ENCODE measurements at places on chromosomes 1 and 21.

- peak; percentile 71 for DNase-seq
Measured at GRCh38 chr1:86833461-86834215, 80.3 kb downstream of the SELENOF start.

- no peak for DNase-seq
Measured at GRCh38 chr21:19553919-19554615, 1150.5 kb upstream of the TMPRSS15 start.

DNA sequence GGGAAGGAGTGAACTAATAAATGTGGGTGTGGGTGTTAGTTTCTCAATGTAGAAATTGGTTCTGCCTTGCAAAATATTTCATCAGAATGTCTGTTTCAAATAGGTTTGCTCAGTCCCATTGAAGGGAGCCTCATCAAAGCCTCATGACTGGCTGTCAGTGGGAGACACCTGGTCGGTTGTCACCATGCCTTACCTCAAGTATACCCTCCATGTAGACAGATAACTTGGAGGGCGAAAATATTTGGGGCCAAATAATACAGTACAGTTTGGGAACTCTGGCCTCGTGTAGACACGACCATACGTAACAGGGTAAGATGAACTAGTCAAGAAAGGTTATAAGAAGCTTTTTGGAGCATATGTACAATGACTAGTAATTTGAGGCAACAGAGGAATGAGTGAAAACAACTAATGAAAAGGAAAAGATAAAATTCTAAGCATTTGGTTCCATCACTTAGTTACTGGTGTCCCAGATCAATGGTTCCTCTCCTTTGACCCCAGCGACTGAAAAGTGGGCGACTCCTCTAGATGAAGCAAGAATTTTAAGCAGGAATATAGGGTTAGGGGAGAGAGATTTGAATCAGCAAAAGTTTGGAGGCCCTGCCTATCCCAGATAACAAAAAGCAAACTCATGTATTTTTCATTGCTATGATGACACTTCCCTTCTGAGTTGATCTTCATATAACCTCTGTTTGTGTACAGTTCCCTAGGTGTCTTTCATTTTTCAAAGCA, 163.9 kb downstream of the LRRC40 start:
- no peak for DNase-seq

DNA sequence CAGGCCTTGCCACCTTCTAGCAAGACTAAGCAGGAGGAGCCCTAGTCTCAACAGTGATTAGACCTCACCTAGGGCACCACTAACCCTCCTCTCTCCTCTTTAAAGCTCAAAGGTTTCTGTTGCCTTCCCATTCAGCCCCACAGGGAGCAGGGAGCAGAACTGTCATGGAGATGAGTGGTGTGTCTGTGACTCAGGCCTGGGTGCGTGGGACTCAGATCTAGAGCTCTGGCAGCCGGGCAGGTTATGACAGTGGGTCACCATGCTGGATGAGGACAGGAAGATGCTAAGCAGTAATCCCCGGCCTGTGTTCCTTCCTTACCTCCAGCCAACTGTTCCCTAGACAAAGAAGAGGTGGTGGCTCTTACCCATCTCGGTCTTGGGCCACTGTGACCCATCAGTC, 60.1 kb upstream of the COA6 start:
- no peak for DNase-seq

- DNase-seq, result no peak
Measured at GRCh38 chr1:161080441-161081405, 8.6 kb downstream of the NECTIN4 start.

GRCh38 chr1:227518876-227519275, 44.5 kb upstream of the ZNF678 start:
- no peak for DNase-seq

- DNase-seq, result no peak
Measured at GRCh38 chr1:117783606-117784396, 145.6 kb downstream of the GDAP2 start.

DNA sequence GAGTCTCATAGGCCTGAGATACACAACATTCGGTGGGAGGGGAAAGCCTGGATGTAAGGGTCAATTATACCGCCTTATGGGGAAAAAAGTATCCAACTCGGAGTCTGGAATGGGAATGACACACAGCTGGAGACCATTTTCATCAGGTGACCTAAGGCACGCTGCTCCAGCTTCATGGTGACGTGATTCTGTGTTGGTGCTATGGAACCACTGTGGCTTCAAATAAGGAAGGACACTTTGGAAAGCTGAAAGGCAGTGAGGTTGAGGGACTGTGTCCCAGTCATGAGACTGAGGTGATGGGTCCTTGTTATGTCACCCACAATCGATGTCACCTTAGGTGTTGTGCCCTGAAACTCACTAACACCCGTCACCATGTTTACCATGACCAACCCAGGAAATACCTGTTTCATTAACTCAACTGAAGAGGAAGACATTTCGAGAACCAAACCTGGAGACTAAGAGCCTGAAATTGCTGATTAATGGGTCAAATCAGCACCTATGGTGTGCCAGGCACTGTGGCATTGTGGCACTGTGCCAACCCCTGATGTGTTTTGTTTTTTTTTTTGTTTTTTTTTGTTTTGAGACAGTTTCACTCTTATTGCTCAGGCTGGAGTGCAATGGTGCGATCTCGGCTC, 54.5 kb downstream of the IRF2BP2 start:
- DNase-seq, result no peak

DNA sequence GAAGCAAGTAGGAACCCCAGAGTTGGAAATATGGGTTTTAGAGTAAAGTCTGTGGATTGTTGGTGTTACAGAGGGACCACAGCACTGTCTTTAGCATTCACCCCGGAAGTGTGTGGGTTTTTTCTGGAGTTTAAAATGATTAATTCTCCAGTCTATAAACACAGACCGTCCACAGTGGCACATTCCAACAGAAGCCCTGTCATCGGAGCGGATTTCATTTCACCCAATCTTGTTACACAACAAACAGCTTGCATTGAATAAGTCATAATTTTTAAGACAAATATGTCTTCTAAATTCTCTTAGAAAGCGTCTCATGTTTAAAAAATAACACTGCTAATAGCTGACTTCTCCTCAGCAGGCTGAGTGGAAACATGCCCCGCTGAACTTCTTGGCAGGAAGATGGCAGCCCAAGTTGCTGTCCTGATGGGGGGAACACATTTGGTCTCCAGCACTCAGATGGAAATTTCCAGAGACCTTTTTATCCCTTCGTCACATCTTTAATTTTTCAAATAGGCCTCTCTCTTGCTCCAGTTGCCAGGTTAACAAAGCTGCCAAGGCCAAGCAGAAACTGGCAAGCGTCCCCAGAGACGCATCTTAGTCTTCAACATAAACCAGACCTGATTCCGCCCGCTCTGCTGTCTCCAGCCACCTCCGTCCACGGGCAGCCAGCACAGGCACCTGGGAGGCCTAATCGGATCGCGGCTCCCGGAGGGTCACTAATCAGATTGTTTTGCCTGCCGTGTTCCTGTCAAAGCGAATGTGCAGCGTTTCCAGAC, 28.8 kb upstream of the SLC19A1 start:
- DNase-seq, result no peak

DNA sequence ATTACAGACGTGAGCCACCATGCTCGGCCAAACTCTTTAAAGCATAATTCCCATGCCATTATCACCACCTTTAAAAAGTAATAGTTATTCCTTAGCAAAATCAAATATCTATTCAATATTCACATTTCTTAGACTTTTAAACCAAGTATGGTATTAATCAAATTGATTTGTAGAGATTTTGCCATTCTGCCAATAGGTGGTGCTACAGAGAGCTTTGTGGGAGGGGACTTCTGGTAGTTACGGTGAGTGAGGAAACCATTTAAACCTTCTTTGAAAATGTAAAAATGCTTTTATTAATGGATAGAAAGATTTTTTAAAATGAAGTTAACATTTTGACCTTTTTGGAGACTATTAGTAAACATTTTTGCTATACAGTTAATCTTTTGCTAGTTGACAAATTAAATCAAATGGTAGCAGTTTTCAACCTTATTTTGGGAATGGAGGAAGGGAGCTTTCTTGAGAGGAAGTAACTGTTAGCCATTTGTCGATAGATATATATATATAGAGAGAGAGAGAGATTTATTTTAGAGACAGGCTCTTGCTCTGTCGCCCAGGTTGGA, 19.3 kb downstream of the IARS2 start:
- DNase-seq, result peak; percentile 49

DNA sequence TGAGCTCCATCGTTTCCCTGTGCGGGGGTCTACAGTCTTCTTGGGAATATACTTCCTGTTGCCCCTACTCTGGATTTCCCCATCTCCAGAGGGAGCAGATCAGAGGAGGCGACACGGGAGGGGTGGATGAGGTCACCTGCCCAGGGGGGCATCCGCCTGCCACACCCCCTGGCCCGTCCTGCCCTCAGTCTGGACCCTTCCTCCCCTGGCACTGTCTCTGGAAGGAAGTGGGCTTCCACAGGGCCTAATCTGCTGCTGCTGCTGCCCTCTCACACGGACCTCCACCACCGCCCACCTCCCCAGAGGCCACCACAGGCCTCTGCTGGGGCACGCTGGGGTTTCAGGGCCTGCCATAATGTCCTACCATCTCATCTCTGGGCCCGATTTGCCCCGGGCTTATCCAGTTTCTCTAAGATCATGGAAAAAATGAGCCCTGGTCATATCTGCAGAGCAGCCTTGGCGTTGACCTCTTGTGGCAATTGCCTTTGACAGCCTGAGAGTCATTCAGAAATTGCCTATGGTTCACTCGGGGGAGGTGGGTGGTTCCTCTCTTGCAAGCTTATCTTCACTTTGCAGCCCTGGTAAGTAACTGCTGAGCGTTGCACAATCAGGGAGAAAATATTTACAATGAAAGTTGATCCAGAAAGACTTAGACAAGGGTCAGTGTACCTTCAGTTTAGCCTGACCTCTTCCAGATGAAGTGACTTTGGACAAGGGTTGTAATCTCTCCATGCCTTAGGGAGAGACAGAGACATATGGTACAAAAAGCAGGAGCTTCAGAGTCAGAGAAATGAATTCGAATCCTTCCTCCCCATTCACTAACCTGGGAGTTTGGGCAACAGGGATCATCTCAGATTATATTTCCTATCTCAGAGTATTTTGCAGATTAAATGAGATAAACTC, 252.4 kb downstream of the TOMM20 start:
- DNase-seq, result no peak

DNA sequence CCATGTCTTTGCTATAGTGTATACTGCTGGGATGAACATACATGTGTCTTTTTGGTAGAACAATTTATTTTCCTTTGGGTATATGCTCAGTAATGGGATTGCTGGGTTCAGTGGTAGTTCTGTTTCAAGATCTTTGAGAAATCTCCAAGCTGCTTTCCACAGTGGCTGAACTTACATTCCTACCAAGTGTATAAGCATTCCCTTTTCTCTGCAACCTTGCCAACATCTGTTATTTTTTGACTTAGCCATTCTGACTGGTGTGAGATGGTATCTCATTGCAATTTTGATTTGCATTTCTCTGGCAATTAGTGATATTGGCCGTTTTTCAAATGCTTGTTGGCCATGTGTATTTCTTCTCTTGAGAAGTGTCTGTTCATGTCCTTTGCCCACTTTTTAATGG, 37.5 kb upstream of the ANGPTL1 start:
- no peak for DNase-seq

DNA sequence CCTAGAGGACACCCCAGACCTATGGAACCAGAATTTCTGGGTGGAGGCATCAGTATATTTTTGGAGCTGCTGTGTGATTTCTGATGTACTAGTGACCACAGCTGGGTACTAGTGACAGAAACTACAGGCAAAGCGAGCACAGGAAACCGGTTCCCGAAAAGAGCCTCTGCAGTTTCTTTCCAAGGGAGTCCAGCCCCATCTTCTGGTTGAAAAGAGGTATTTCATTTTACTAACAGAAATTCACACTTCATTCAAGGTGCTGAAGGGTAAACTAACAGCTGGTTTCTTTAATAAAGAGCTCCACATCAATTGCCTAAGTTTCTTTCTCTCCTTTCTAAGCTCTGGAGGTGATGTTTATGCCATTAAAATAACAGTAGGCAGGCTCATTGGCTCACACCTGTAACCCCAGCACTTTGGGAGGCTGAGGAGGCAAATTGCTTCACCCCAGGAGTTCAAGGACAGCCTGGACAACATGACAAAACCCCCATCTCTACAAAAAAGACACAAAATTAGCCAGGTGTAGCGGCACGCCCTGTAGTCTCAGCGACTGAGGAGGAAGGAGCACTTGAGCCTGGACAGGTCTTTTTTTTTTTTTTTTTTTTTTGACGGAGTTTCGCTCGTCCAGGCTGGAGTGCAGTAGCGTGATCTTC, 22.0 kb downstream of the THAP3 start:
- peak; percentile 50 for DNase-seq

DNA sequence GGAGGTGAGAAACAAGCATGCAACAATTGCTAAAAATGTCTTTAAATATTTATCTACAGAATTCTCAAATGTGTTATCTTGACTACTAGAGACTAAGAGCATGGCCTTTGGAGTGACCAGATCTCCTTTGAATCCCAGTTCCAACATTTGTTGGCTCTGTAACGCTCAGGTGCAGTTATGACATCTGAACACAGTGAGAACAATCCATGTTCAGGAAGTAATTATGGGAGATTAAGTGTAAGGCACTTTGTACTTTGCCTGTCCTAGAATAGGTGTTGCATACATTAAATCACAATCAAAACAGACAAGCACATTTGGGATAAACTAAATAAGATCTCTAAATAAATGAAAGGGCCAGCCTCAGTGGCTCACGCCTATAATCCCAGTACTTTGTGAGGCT, 454.5 kb downstream of the SMYD3 start:
- no peak for DNase-seq
